B cell (primary cell): ENCODE measurements at places on chromosomes 7 and 10. TPM values are rescaled to one million over a fixed set of nuclear protein-coding genes. Genes with fewer than 3 reads are reported as not detected.
A peak's percentile ranks its signal among the peaks of the same experiment; 100 is the strongest.

- DNase-seq: no peak
These were observed 22.5 kb downstream of the CALHM2 start for GRCh38 chr10:103429647-103430046.

DNA sequence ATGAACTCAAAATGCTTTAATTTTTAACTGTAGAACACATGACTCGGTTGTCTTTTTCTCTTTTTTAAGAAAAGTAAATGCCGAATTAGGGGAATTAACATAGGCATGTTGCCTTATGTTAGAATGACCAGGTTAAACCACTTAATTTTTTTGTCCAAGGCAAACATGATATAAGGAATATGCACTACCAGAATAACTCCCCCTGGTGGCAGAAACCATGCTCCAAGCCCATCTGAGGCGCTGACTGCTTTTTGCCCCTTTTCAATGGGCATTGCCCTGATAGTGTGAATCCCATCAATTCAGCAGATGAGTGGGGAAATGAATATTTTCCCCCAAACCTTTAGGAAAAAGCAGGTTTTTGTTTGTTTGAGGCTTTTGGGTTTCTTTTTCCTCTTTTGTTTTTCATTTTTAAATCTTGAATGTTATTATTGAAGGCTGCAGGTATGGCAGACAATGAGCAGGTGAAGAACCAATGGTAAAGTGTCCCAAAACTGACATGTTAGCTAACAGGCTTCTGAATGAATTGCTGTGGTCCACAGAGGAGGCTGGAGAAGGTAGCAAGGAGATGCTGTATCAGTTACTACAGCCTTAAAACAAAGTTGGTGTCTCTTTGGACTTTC lies 284.3 kb downstream of the SORCS3 start:
- DNase-seq: peak; percentile 16

GRCh38 chr7:149806726-149807125 lies 31.4 kb upstream of the ZNF862 start:
- no peak for DNase-seq

The HECW1 gene
- total RNA-seq: not detected in 2 replicates

The KIAA1549 gene
- total RNA-seq: 0.36 and 0.52 TPM in 2 replicates

DNA sequence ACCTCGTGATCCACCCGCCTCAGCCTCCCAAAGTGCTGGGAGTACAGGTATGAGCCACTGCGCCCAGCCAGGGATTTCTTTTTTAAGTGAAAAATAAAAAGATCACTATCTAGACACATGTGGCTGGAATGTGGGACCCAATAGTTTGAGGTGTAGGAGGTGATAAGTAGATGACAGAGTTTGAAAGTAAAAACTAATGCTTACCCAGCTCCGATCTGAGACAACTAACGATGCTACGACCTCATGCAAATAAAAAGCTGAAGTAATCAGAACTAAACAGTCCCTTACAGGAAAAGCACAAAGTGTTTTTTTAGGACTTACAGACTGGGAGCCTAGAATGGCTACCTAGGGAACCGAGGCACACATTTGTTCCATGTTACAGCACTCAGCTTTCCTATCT lies 23.0 kb downstream of the PCGF6 start:
- DNase-seq: no peak

The MRLN gene
- total RNA-seq: not detected in 2 replicates

DNA sequence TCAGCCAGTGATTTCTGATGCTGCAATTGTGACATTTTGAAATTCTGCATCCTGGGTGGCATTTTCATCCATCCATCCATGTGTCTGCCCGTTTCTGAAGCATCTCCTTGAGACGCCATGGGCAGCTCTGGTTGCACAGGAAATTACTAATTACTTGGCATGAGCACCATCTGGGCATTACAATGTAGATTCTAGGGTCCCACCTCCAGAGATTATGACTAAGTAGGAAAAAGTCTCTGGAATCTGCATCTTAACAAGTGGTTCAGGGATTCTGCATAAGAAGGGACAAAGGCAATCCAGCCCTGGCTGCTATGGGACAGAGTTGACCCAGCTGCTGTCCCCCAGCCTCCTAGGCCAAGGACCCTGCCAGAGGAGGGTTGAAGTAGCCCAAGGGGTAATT lies 65.3 kb downstream of the CUZD1 start:
- no peak for DNase-seq

DNA sequence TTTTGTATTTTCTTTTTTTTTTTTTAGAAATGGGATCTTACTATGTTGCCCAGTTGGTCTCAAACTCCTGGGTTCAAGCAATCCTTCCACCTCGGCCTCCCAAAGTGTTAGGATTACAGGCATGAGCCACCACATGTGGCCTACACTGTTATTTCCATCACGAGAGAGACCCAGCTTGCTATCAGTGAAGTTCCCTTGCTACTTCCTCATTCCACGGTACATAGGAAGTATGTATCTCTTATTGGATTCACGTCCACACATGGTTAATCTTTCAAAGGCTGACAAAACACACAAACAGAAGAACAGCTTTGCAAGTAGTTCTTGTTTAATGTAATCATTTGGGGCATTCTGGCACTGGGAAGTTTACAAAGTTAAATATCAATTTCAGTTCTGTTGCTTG lies 50.9 kb downstream of the DCLRE1A start:
- peak; percentile 12 for DNase-seq

GRCh38 chr7:143479055-143479766 lies 1.5 kb downstream of the TAS2R41 start:
- no peak for DNase-seq

GRCh38 chr10:90751107-90751997 lies 106.5 kb downstream of the HTR7 start:
- DNase-seq: peak; percentile 62

The CLEC2L gene
- not detected in 2 replicates for total RNA-seq

- no peak for DNase-seq
These were observed 62.8 kb downstream of the PDZD8 start for GRCh38 chr10:117312430-117312829.

DNA sequence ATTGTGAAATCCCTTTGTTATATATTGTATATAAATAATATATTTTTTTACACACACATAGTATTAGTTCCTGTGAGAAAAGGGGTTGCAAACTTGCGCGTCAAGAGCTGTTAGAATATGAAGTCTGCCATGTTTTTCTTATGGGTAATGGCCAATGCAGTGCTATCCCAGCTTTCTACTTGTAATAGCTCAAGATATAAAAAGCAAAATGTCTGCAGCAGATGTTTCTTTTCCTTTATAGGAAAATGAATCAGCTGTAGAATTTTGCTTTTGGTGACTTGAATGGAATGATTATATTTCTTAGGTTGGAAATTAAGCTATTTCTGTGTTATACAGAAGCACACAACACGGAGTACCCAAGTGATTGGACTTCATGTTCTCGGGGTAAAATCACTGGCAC lies 53.3 kb upstream of the TMEM236 start:
- DNase-seq: no peak

The OR2A5 gene
- not detected in 2 replicates for total RNA-seq

DNA sequence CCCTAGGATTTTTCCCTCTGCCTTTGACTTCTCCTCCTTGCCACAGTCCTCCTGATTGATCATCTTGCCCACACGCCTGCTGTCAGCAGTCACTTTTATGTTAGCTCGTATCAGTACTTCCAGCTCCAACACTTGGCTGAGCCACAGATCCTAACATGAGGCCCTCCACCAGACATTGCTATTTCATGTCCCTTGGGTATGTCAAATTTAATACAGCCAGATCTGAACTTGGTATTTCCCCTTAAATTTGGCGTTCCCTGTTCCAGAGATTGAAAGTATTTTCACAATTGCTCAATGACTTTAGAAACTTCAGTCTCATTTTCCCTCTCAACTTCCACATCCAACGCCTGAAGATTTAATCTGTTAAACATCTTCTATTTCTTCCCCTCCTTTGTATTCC lies 140.4 kb downstream of the RNLS start:
- DNase-seq: no peak

- no peak for DNase-seq
These were observed 5.1 kb downstream of the UBE2H start for GRCh38 chr7:129947701-129948100.

The ASZ1 gene
- total RNA-seq: not detected in 2 replicates

DNA sequence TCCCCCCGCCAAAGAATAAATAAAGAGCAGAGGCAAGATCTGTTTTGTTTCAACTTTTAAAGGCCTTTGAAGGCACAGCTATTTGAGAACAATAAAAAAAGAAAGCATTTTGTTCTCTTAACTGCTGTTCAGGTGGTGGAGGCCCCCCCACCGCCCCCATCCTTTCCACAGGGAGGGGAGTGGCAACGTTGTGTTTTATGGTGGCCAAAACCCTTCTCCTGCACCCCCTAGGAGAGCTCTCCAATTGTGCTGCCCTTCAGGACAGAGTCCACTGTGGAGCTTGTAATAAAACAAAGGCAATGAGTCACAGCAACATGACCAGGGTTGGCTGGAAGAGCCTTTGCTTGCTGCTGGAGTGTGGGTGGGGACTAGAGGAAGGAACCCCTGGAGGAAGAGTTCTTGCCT lies 987.9 kb downstream of the KCNMA1 start:
- DNase-seq: no peak

The ASAH2 gene
- 0.44 and 1.9 TPM in 2 replicates for total RNA-seq

DNA sequence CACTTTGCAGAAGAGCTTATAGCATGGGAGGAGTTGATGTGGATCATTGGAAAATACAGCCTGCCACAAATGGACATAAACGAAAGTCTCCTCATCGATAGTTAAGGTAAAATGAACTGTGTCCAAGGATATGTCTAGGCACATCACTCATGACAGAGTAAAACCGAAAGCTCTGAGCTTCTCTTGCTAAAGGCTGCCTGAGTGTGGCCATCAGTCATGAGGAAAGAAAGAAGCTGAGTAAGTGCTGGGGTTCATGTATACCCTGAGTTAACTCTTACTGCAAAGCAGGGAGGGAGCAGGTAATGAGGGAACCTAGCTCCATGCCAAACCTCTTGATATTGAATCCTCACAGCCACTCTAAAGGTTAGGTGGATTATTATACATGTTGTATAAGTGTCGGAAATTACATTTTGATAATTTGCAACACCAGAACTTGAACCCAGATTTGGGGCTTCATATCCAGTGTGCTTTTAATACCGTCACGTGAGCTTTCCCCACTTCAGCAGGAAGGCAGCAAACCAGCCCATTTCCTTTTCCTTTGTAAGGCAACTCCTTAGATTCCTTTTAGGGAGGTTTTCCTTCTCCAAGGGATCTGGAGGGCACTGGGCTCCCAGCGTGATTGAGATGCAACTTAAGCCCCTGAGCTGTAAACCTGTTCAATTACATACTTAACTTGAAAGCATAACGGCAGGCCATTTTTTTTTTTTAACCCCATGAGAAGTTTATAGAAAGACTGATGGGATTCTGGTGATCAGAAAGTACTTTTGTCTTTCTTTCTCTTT lies 215.0 kb downstream of the PHF14 start:
- DNase-seq: no peak

The IFIT1 gene
- total RNA-seq: 1.2 and 1.4 TPM in 2 replicates

The CALN1 gene
- not detected in 2 replicates for total RNA-seq

The LARP4B gene
- total RNA-seq: 124 and 129 TPM in 2 replicates

GRCh38 chr10:99303899-99304861 lies 25.0 kb upstream of the CNNM1 start:
- DNase-seq: no peak

The CFAP43 gene
- 0.12 TPM in 1 of 2 replicates, not detected in the other for total RNA-seq

DNA sequence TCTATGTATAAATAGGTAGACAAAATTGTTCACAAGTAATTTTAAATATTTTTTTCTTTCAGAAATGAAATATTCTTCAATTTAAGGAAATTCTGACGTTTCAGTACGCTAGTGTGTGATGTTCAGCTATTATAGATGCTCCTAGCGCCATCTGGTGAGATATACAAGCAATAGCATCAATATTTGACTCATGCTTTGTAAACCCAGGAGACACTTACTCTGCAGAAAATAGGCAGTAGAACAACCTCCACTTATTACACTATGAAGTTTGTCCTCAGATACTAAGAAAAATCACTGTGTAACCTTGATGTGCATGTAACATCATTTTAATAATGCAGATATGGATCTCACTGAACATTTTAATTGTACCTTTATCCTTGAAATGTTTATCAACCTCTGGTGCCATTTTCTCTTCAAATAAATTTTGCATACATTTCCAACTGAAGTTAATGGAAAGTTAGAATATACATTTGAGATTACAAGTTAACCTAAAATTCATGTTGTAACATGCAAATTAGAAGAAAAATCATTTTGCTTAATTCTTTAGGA lies 151.5 kb upstream of the FAM3C start:
- peak; percentile 74 for DNase-seq

The SPDYE2 gene
- 0.47 and 0.58 TPM in 2 replicates for total RNA-seq

DNA sequence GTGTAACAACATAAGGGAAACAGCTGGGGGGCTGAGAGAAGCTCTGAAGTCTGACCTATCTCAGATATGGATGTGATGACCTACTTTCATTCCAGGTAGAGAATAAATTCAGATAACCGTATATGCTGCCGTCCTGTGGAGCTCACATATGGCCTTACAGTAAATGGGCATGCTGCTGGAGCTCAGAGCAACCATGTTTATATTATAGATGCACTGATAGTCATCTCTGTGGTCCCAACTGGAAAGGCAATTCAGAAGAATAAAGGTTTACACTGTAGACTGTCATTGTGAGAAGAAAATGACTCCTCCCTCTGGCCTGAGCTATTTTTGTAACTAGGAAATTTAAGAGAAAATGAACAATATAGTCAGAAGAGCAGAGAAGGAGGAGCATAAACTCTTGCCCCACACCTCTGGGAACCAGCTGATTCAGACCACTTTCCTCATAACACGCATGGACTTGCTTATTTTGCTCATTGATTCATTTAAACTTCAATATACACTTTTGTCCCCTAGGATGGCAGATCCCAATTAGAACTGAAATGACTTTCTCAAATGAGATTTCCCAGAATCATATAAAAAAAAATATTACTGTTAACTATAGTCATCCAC lies 69.9 kb upstream of the NXPH1 start:
- no peak for DNase-seq

- DNase-seq: no peak
These were observed 89.4 kb upstream of the SEMA3E start for GRCh38 chr7:83738291-83738835.

DNA sequence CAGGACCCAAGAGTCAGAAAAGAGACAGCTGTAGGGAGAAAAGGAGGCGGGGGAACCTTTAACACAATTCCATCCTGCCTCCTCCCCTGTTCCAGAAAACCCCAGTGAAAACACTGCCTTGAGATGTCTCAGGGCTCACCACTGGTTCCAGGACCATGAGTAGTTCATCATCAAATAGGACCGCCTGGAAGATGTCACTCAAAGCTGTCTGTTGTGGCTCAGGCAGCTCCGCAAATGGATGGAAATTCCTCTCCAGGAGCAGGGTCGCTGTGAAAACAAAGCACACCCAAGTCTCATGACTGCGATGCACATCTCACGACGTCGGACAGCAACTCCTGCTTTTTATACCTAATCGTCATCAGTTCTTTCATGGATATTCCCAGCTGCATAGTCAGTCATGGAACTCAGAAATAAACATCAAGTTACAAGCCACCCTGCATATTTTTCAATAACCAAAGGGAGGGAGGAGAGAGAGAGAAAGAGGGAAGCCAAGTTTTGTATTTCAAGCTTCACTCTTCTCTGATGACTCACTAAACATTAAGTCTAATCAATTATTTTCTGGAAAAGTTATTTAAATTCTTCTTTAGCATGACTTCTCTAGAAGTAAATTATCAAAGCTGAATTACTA lies 49.2 kb downstream of the GSDME start:
- DNase-seq: no peak

GRCh38 chr10:22321924-22322640 lies 1.2 kb downstream of the BMI1 start:
- DNase-seq: peak; percentile 66
